ENCODE measurements at places on chromosomes 2 and 18.

DNA sequence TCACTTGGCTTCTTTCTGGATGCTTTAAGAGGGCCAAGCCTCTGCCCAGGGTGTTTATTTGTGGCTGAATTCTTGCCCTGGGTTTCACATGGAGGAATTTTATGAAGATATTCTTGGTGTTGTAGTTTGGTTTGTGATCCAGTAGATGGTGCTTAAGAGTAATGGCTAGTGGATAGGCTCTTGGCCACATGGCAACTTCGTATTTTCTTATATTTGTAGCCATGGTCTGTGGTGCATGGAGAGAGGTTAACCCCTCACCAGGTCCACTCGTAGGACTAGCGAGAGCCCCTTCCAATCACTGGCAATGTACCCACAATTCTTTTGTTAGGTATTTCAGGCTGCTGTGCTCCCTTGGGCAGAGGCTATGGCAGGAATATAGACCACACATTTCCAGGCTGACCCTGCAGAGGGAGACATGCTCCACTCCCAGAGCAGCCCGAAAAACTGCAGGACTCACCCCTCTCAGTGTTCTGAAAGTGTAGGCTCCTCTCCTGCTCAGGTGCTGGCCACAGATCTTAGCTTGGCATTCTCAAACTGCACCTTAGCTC, 582.1 kb upstream of the SETBP1 start:
- DNase-seq: no peak

GRCh38 chr2:138185827-138186226, 221.6 kb downstream of the HNMT start:
- DNase-seq: no peak

DNA sequence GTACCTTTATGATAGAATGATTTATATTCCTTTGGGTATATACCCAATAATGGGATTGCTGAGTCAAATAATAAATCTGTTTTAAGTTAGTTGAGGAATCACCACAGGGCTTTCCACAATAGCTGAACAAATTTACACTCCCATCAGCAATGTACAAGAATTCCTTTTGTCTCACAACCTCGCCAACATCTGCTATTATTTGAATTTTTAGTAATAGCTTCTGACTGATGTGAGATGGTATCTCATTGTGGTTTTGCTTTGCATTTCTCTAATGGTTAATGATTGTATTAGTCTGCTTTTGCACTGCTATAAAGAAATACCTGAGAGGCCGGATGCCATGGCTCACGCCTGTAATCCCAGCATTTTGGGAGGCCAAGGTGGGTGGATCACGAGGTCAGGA, 1387.6 kb upstream of the ACVR2A start:
- DNase-seq: no peak

- no peak for DNase-seq
These were observed 41.0 kb downstream of the PTGR3 start for GRCh38 chr18:75167759-75168618.

GRCh38 chr2:109237792-109238191, 108.8 kb downstream of the SH3RF3 start:
- no peak for DNase-seq

DNA sequence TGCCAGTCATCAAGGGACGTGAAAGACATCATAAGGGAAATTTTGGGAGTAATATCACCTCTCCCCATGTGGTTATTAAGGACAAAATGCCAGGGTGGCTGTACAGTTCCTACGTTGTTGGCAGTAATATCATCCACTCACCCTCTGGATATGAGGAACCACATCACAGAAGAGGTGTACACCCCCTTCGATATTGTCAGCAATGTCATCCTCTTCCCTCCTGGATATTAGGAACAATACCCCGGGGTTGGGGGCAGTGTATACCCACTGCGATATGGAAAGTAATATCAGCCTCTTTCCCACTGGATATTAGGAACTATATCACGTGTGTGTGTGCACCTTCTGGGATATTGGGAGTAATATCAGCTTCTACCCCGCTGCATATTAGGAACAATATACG, 1933.3 kb downstream of the SUCLG1 start:
- DNase-seq: no peak

- DNase-seq: no peak
These were observed 407.6 kb upstream of the ZNF804A start for GRCh38 chr2:184190725-184191124.

GRCh38 chr18:25349131-25349925, 2.6 kb downstream of the ZNF521 start:
- DNase-seq: no peak

GRCh38 chr2:85692039-85692645, 2.0 kb upstream of the GNLY start:
- DNase-seq: no peak

DNA sequence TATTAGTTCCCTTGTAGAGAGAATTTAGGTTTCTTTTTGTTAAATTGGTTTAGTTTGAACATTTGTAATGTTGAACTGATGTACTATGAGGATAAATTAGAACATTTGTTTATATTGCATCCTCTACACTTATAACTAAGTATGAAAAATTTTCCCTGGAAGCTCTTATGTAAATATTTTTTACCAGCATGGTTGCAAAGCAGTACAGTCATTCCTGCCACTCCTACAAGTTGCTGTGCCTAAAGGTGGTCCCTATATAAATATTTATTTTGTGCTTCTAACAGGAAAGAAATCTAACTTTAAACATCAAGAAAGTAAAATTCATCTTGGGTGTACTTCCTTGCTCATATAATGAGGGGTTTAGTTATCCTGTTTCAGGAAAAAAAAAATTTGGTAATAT, 14.2 kb downstream of the TWSG1 start:
- DNase-seq: no peak

- DNase-seq: no peak
These were observed 156.8 kb downstream of the THADA start for GRCh38 chr2:43438858-43439655.

GRCh38 chr18:44736664-44737380, 56.1 kb downstream of the SETBP1 start:
- no peak for DNase-seq

DNA sequence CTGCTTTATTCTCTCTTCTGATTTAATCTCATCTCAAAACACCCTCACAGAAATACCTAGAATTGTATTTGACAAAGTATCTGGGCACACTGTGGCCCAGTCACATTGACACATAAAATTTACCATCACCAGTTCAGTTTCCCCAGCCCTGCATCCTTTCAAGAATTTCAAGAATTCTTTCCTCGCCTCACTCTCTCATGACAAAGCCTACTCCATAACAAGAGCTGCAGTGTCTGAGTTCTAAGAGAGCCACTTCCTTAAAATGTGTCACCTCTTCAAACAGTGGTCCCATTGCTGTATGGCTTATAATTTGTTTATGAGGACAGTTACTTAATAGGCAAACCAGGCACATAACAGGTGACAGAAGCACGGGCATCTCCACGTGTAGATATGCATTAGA, 90.9 kb upstream of the STK39 start:
- DNase-seq: no peak

DNA sequence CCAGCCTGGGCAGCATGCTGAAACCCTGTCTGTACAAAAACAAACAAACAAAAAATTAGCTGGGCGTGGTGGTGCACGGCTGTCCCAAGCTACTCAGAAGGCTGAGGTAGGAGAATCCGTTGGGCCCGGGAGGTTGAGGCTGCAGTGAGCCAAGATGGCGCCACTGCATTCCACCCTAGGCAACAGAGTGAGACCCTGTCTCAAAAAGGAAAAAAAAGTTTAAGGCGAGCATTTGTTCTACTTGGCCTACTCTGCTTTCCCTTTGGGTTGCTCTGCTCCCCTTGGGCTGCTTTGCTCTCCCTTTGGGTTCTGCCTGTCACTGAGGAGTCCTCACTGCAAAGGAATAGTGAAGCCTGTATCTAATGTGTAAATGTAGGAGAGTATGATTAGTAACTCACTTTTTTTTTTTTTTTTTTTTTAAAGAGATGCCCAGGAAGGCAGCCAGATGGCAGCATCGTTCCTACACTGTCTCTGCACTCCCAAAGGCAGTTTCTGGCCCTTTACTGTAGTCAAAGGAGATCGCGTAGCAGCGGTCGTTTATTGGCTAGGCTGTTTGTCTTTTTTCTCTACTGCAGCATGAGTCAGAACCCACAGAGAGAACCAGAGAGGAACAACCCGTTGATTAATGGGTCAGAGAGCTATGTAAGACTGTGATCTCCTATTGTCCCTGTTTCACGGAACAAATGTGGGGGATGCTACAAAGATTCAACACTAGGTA, 118.3 kb upstream of the CWC22 start:
- peak; percentile 38 for DNase-seq

GRCh38 chr2:36397728-36398413, 42.3 kb downstream of the CRIM1 start:
- DNase-seq: no peak

- no peak for DNase-seq
These were observed 65.1 kb downstream of the TIMM21 start for GRCh38 chr18:74213429-74213828.

DNA sequence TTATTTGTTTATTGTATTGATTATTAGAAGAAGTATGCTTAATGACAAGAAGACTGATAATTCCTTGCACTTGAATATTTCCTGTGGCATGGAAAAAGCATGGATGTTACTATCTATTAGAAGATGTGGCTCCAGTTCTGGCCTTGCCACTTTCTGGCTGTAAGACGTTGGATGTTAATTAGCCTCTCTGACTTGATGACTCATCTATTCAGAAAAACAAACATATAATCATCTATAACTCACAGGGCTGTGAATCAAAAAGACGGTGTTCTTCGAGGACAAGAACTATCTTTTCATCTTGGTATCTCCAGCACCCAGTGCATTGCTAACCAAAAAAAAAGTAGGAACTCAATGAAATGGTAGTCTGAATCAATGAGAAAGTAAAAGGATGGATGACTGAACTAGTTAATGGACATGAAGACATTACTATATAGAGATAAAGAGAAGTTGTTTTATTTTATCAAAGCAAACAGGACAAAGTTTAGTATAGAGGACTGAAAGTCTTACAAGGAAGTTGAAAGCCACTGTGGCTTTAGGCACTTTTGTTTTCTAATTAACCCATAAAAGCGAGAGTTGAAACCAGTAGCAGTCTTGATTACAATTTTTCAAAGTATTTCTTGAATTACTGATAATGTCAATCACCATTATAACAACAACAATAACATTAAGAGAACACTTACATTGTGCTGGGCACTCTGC, 145.3 kb downstream of the RND3 start:
- DNase-seq: no peak

DNA sequence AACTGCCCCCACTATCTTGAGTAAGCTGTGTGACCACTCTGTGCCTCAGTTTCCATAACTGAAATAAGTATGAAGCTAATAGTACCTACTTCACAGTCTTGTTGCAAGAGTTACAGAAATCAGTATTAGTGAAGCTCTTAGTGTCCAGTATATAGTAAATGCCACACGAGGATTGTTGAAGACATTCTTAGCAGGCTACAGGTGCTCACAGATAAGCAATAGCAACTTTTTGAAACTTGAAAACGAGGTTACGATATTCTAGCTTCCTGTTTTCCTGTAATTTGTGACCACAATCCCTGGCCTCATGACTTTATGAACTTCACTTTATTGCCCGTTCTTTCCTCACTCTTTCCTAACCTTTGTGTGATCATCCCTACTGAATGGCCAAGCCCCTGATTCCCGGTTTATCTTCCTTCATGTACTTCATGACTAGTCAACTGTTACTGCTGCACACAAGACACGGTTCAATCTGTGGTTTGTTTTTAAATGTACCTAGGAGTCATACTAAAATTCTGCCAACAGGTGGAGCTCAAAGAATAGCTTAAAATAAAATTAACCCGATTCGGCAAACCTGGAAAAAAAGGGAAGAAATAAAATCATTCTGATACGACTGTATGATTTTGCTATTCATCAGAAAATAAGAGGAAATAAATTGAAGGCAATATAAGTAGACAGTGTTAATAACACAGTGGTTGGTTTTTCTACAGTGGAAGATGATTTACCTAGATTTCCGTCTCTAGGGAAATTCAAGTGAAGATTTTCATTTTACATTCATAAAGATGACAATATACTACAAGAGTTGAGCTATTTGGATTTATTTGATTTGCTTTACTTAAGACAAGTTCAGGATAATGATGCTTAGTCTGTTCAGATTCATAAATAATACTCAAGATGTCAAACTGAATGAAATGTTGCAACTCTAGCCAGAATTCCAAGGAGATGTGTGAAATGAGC, 38.1 kb upstream of the STAT1 start:
- DNase-seq: peak; percentile 47

DNA sequence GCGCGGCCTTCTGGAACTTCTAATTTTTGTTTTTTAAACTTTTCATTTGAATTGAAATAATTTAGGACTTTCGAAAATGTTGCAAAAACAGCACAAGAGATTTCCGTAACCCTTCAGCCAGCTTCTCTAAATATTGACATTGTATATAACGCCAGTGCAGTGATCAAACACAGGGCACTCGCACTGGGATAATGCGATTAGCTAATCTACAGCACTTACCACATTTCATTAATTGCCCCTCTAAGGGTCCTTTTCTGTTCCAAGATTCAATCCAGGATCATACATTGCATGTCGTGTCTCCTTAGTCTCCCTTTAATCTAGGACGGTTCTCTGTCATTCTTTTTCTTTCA, 343 bp upstream of the CD302 start:
- DNase-seq: no peak

GRCh38 chr2:69214898-69215297, 172.1 kb downstream of the GFPT1 start:
- no peak for DNase-seq

- DNase-seq: no peak
These were observed 124.0 kb upstream of the TTC39C start for GRCh38 chr18:23890589-23890988.

- DNase-seq: no peak
These were observed 88.7 kb upstream of the GLI2 start for GRCh38 chr2:120646994-120647393.

DNA sequence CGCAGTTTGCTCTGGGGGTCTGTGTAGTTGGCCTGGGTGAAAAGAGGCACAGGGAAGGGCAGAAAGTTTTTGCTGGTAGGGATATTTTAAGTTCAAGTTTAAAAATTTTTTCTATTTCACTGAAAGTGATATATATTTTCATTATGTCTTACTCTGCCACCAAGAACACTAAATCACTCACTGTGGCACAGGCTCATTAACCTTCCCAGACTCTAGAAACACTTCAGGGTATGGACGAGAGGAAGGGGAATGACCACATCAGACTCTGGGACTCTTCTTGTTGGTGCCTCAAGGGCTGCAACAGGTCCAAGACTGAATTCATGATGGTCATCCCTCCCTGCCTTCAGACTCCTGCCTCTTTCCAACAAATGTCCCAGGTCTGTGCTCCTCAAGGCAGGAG, 29.0 kb downstream of the INO80C start:
- DNase-seq: no peak

DNA sequence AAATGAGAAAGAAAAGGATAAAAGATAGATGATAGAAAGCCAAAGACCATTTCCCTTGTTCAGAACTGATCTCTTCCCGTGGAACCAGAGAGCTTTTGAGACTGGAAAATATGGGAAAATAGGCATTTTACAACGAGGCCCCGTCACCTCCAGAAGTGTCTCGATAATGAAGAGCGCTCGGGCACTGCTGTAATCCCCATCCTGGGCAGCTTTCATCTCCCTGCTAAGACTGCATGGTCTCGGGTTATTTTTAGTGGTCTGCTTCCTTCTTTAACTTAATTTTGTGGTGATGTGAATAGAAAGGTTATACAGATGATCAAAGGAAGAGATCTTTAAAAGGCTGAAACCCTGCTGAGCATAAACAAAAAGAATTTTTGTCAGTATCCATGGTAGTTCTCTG, 176.6 kb downstream of the METTL4 start:
- no peak for DNase-seq

GRCh38 chr18:46554406-46555080, 102.5 kb downstream of the LOXHD1 start:
- DNase-seq: no peak
